Breast epithelium (tissue), 4 donors: ENCODE measurements at places on chromosomes 2 and 18.

GRCh38 chr2:64808092-64808491 lies 154.4 kb upstream of the SERTAD2 start:
- no peak overlapping the region for H3K4me3 ChIP-seq
- no peak overlapping the region for H3K27ac ChIP-seq

GRCh38 chr2:106876699-106877098 lies 9.3 kb downstream of the ST6GAL2 start:
- no peak for DNase-seq
- no peak overlapping the region for H3K4me3 ChIP-seq
- no peak overlapping the region for H3K27ac ChIP-seq

DNA sequence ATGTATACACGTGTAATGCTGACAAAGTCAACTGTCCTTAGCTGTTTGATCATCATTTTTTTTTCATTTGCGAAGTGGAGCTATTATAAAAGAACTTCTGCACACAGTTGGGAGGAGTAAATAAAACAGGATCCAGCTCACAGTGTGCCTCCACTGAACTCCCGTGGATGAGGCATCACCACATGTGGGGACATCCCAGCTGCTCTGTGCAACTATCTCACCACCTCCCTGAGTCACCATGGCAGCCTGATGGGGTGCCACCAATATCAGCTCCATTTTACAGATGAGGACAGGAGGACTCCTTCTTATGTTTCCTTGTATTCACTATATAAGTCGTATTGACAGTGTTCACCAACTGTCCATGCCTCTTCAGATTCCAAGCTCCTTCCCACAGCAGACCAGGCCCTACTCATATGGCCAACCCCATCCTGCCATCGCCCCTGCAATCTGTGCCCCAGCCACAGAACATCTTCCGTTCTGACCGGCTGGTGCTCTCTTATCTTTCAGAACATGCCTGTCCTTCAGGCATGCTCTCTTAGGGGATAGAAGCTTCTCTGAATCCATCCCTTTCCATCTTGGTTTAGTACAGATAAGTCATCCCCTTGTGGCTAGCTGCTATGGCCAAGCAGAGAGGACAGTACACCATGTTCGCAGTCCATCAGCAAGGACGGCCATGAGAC lies 288.1 kb downstream of the RNF144A start:
- DNase-seq = no peak
- no peak overlapping the region for H3K27ac ChIP-seq
- H3K4me3 ChIP-seq = no peak overlapping the region
- no peaks in the 10 kb centered on the region for H3K27me3 ChIP-seq

DNA sequence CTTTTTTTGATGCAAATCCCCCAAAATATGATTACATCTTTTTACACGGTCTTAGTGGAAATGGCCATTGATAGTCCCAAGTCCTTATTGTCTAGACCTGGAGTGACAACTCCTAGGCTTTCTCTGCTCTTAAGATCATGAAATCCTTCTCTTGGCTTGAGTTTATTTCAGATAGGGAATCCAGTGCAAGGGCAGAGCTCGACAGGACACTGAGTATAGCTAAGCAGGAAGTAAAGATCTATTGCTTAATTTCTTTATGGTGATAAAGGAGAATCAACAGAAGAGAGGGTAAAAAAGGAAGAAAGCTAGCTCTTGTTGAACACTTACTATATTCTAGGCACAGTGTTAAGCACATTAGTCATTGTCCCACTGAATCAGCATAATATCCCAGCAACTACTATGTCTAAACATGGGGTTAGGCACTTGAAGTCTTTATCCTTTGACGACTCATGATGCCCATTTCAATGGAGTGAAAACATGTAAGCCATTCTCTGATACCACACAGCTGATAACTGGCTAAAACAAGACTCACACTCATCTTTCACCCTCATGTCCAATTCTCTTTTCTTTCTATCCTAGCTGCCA lies 74.1 kb upstream of the LRATD1 start:
- no peak for DNase-seq
- H3K27ac ChIP-seq = no peak overlapping the region
- no peak overlapping the region for H3K4me3 ChIP-seq
- no peaks in the 10 kb centered on the region for H3K27me3 ChIP-seq
- no peaks in the 10 kb centered on the region for H3K4me1 ChIP-seq

DNA sequence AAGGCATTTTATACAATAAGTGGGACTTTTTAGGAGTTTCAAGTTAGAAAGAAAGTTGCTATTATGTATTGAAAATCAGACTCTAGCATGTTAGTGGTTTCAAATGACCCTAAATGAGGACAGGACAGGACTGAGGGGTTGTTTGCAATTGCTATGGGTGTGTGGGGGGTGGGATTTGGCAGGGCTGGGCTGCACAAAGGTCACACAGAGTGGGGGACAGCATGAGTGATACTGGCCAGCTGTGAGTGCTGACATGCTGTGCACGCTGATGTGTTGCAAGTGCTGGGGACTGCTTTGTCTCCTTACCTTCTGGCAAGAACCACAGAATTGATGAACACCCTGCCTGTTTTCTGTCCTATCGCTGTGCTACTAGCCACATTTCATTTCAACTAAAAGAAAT lies 29.8 kb downstream of the RNMT start:
- DNase-seq = no peak
- H3K36me3 ChIP-seq = peaks cover 14% of the 10 kb centered on the region
- no peak overlapping the region for H3K4me3 ChIP-seq
- no peaks in the 10 kb centered on the region for H3K27me3 ChIP-seq

DNA sequence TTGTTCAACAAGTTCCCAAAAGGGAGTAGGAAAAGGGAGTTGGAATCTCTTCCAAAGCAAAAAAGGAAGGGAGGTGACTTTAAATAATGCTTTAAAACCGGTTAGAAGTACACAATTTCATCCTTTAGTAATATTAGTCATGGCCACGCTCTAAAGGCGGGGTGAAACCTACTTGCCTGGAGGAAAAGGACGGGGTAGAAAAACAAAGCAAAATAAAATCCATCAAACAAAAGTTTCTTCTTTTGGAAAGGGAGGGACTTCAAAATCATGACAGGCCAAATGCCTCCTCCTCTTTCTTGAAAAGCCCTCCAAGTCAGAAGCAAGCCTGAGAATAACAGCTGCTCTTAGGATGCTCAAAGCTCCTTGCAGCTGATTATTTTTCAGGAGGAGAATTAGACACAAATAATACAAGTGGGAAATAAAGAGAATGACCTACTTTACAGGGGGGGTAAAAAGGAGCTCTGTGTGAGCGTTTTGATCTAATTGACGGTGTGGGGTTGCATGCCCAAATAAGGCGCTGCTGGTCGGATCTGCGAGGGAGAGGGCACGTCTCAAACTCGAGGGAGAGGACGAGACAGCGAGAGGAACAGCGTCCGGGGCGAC lies 1.8 kb upstream of the NPAS2 start:
- peak; percentile 49 for DNase-seq
- peak overlapping the region; percentile 74 for H3K4me3 ChIP-seq
- H3K36me3 ChIP-seq = no peaks in the 10 kb centered on the region
- peak overlapping the region; percentile 95 for H3K27ac ChIP-seq
- H3K4me1 ChIP-seq = no peaks in the 10 kb centered on the region

DNA sequence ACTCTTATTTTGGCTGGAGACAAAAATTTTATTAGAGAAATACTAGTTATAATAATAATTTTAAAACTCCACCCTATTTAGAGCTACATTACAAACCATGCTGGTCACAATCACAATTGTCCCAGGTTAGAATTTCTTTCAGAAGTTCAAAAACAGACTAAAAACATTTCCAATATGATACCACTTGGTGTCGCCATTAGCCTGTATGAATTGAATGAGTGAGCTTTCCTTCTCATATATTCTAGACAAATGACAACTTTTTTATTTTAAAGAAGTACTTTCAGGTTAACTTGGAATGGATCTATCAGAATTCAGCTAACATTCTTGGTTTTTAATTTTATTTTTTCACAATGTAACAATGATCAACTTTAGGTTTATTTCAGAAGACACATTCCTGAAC lies 48.0 kb downstream of the SERPINB8 start:
- H3K4me3 ChIP-seq = no peak overlapping the region
- no peaks in the 10 kb centered on the region for H3K4me1 ChIP-seq
- no peaks in the 10 kb centered on the region for H3K27me3 ChIP-seq
- no peak overlapping the region for H3K27ac ChIP-seq
- DNase-seq = no peak

DNA sequence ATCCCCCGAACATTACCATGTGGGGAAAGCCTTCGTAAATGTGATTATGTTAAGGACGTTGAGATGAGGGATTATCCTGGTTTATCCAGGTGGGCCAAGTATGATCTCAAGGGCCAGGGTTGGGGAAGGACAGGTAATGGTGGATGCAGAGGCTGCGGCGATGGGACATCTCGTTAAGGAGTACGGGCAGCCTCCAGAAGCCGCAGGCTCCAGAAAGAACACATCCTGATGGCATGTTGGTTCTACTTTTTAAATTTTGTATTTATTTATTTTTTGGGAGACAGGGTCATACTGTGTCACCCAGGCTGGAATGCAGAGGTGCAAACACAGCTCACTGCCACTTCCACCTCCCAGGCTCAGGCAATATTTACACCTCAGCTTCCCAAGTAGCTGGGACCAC lies 86.2 kb upstream of the RAB6C start:
- no peak for DNase-seq
- H3K27me3 ChIP-seq = peaks cover 4% of the 10 kb centered on the region
- H3K27ac ChIP-seq = no peak overlapping the region
- no peaks in the 10 kb centered on the region for H3K36me3 ChIP-seq

DNA sequence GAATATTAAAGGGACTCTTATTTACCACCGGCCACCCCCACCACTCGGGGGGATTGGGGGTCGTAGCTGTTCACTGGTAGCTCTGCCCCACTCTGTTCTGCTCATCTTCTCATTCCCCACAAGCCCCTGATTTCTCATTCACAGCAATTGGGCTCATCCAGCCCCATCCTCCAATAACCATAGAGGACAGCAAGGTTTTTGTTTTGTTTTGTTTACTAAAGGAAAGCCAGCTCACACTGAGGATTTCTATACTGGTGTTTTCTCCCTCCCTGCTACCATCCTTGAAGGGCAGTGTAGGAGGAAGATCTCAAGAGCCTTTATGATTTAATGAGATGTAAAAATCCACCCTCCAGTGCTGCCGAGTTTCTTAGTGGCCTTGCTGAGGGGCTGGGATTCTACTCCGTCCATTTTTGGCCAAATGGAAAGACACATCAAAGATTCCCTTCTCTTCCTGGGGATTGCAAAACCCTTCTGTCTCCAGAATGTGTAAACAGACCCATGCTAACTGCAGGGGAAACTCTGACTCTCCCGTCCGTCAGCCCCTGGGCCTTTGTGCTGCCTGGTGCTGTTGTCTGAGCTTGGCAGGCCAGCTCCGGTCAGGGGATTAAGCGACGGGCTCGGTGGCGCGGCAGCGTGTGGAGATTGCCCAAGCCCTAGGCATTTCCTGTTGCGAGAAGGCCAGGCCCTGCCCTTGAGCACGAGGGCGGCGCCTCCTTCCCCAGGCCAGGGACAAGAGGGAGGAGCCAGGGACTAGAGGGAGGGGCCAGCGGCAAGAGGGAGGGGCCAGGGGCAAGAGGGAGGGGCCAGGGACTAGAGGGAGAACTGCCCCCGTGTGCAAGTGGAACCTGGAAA lies 165.0 kb downstream of the ANTXR1 start:
- H3K4me1 ChIP-seq = no peaks in the 10 kb centered on the region
- H3K27me3 ChIP-seq = no peaks in the 10 kb centered on the region
- DNase-seq = no peak
- H3K36me3 ChIP-seq = no peaks in the 10 kb centered on the region
- peak overlapping the region; percentile 37 for H3K4me3 ChIP-seq
- peak overlapping the region; percentile 91 for H3K27ac ChIP-seq

DNA sequence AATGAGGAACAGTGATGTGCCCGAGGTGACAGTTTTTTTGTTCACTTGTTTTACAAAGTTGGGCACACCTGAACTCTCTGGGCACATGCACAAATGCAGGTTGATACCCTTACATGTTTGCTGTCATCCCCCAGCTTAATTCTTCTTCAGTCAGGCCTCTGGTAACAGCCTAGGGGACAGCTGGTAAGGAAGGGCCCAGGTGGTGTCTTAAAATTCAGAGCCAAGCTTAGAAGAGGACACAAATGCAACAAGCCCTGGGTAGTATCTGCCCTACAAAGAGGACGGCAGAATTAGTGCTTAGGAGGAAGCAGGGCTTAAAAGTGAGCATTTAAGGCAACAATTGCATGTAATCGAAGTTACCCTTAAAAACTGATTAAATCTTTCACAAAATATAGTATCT lies 171.9 kb upstream of the ACAA2 start:
- H3K36me3 ChIP-seq = no peaks in the 10 kb centered on the region
- H3K4me3 ChIP-seq = no peak overlapping the region
- DNase-seq = no peak
- H3K27ac ChIP-seq = no peak overlapping the region
- H3K27me3 ChIP-seq = no peaks in the 10 kb centered on the region

DNA sequence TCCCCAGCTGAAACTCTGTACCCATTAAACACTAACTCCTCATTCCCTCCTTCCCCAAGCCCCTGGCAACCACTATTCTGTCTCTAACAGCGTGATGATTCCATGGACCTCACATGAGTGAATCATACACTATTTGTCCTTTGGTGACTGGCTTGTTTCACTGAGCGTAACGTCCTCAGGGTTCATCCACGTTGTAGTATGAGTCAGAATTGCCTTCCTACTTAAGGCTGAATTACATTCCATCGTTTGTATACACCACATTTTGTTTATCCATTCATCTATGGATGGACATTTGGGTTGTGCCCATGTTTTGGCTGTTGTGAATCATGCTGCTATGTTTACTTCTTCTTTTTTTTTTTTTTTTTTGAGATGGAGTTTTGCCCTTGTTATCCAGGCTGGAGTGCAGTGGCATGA lies 19.6 kb upstream of the CABLES1 start:
- H3K27ac ChIP-seq = peak overlapping the region; percentile 77
- H3K4me3 ChIP-seq = no peak overlapping the region
- H3K27me3 ChIP-seq = no peaks in the 10 kb centered on the region
- no peak for DNase-seq
- no peaks in the 10 kb centered on the region for H3K36me3 ChIP-seq

DNA sequence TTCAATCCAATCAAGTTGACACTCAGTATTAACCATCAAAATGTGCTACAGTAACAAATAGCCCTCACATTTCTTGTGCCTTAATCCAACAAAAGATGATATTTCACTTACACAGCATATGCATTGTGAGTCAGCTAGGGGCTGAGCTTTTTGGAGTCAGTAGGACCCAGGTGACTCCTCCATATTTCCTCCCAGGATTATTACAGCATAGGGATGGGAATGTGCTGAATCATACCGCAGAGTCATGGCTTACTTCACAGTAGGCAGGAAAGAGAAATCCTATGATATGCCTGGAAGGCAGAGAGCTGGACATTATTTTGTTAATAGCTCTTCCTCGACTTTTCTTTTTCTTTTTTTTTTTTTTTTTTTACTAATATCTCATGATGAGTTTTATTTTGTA lies 153.3 kb downstream of the TMEM182 start:
- H3K4me3 ChIP-seq = no peak overlapping the region
- no peaks in the 10 kb centered on the region for H3K27me3 ChIP-seq
- no peak overlapping the region for H3K27ac ChIP-seq
- no peaks in the 10 kb centered on the region for H3K36me3 ChIP-seq
- no peaks in the 10 kb centered on the region for H3K4me1 ChIP-seq
